ENCODE measurements at places on chromosomes 7 and 10.
A peak's percentile ranks its signal among the peaks of the same experiment; 100 is the strongest.

GRCh38 chr10:129541200-129541599 is 74.2 kb downstream of the MGMT start:
- no peak for DNase-seq

GRCh38 chr7:159070431-159071148 is 74.1 kb downstream of the VIPR2 start:
- DNase-seq: peak; percentile 7

- no peak for DNase-seq
Observed at GRCh38 chr10:110409488-110409887, 88.2 kb upstream of the DUSP5 start.

GRCh38 chr10:76918106-76918505 is 719.5 kb downstream of the KCNMA1 start:
- peak; percentile 12 for DNase-seq

DNA sequence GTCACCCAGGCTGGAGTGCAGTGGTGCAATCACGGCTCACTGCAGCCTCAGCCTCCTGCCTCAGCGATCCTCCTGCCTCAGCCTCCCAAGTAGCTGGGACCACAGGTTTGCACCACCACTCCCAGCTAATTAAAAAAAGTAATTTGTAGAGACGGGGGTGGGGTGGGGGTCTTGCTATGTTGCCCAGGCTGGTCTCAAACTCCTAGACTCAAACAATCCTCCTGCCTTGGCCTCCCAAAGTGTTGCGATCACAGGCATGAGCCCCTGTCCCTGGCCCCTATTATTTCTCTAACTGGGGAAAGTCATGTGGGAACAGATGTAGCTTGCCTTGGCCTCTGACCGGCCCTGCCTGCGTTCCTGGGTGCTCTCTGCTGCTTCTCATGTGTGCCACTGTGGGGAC is 178.7 kb downstream of the RNF216 start:
- DNase-seq: no peak

GRCh38 chr7:158710651-158711102 is 6.1 kb upstream of the NCAPG2 start:
- DNase-seq: peak; percentile 31

- DNase-seq: peak; percentile 81
Observed at GRCh38 chr7:80740778-80741545, 102.5 kb downstream of the CD36 start.

- DNase-seq: peak; percentile 84
Observed at GRCh38 chr7:17663061-17663675, 277.1 kb downstream of the SNX13 start.

DNA sequence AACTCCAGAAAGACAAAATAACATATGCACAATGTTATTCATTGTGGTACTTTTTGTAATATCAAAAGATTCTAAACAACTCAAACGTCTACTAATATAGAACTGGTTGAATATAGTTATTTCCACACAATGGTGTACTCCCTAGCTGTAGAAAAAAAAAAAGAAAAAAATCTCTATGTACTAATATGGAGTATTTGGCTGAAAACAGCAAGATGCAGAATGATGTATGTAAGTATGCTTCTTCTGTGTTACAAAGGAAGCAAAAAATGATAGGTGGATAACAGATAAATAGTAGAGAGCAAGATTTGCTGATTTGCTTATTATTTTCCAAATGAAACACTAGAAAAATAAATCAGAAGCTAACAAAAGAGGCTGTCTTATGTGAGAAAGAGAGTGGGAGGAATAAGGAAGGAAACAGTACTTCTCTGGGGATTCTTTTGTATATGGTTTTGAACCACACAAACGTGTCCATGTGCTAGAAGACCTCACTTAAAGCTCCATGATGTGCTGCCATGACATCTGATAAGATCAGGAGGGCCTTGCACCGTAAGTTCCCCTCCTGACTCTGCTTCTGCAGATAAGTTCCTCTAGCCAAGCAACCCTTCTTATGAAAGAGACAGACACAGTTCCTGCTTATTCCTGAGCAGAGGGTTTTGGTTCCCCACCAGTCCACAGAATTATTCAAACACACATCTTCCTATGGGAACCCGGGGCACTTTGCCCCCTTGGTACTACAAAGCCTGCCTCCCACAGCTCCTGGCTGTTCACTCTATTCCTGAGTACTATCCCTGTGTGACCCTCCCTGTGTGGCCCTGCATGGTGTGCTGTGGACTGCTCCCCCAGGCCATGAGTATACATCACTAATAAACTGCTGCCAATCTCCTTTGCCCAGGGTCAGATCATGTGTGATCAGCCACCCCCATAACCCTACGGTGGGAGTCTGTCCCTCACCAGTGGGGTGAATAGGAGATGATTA is 159.1 kb downstream of the CCDC71L start:
- DNase-seq: no peak

- no peak for DNase-seq
Observed at GRCh38 chr7:64637521-64638445, 28.1 kb upstream of the ZNF107 start.

DNA sequence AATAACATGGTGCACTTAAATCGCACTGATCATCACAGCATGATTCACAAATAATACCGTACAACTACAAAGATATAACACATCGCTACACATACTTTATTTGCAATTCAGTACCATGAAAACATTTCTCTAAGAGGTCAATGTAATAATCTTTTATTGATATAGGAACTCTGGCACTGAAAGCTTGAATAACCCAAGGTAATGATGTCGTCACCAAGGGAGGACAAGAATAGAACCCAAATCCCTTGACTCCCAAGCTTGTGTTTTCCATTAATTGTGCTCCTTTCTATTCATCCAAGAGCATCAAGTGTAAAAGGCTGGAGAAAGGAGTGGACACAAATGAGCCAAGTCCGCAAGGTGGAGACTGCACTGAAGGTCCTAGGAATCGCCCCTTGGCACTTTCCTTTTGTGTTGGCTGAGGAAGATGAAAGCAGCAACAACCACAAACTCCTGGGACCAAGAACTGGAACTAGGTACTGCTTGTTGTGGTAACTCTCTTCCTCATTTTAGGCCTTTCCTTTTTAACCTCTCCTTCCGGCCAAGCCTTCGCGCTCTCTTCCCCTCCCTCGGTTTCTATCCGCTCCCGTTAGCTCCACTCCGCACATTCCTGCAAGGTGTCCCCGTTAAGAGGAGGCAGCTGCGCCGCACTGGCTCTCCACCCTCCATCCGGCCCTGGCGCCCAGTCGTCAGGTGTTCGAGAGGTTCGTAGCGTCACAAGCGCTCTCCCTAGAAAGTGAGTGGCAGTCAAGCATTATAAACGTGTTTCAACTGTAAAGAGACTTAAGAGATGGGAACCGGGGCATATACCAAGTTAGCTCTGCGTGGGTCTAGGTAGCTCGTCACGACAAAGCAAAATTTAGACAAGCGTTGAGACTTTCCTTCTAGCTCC is 1.0 kb upstream of the CBLL1 start:
- DNase-seq: no peak

- DNase-seq: no peak
Observed at GRCh38 chr10:127919418-127920271, 12.7 kb downstream of the PTPRE start.

GRCh38 chr10:124736491-124737136 is 7.6 kb downstream of the FAM53B start:
- no peak for DNase-seq

DNA sequence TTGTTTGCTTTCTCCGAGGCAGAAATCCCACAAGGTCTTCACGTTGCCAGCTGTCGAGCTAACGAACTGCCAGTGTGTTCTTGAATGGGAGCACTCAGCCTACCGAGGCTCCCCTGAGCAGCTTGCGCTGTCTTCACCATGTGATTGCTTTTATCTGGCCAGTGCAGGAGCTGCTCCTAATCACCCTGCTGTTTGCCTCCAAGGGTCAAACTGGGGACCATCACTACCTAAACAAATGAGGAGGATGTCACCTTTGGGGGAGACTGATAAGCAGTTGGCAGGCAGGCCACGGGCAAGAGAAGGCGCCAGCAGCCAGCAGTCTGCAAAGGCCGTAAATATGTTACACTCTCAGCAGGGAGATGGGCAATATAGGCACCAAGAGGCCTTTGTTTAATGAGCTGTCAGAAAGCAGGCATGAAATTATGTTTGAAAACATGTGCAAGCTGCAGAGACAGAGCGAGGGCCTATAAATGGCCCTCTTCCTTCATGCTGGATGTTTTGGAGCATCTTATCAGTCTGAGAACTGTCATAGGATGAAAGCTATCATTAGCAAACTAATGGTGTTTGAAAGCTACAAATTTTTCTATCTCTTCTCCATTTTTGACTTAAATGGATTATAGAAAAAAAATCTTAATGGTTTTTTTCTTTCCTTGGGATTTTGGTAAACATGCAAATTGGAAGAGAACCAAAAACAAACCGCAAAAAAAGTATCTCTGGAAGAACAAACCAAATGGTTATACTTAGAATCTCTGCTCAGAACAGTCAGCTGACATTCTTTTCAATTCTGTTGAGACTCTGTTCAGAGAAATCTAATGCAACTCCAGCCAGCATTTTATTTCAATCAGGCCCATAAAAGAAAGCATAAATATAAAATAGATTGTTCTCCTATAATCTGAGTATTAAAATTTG is 267.3 kb upstream of the NPVF start:
- DNase-seq: no peak

DNA sequence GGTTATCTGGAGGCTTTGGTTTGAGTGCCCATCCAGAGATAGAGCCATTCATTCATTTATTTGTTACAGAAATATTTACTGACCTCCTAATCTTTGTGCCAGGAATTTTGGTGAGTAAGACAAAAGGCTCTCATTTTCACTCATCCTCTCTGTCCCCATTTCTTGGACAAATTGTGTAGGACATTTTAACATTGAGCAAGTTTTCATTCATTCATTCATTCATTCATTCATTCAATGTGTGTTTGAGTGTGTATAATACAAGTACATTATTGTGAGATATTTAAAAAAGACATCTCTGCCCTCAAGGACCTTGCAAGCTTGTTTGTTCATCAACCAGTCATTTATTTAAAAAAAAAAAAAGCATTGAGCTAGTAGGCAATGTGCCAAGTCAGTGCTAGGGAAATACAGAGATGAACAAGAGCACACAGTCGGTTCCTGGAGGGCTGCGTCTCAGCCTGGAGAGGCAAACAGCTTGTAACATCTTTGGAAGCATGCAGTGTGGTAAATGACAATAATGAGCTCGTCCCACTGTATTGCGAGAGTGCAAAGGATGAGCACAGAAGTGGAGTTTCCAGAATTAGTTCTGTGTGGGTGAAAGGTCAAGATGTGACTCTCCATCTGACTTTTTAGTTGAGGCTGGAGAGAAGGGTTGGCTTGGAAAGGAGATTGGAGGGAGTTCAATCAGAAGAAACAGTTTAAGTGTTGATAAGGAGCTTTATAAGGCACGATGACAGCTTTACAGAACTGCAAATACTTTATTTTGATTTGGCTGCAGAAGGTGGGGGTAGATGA is 50.5 kb upstream of the HBP1 start:
- peak; percentile 31 for DNase-seq

DNA sequence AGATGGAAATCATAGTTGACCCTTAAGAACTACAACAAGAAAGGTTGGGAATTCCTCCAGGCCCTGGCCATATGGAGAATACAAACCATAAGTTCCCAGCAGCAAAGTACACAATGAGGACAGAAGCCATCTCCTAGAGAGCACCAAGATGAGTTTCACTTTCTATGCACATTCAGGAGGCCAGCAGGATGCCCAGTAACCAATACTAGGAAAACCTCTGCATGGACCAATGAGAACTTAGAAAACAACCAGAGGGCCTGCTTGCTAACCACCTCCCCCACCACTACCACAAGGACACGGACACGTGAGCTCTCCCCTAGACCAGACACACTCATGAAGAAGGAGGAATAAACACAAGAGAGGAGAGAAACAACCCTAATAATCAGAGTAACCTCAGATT is 56.3 kb downstream of the IFIT5 start:
- no peak for DNase-seq

DNA sequence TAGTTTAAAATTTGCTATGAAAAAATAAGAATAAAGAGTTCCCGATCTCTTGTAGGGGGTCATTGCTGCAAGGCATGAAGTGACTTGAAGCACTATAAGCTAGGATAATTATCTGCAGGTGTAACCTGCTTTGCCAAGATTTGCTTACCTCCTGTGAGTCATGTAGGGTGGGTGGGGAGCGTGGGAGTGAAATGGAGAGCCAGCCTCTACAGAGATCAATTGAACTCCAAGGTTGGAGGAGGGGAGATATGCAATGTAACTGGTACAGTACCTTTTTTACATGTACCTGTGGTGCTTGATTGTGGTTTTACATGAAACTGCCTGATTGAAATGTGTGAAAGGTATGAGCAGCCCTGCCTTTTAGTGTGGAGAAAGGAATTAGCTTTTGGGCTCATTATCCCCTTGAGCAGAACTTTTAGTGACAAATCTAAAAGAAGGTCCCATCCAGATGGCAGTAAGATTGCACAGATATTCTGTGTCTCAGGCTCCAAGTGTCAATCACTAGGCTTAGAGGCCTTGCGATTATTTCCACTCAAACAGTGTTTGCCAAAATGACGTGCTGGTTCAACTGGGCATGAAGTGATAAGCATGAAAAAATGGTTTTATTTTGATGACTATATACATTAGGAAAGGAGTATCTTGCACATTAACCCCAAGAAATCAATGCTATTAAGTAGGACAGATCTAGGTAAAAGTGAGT is 138.6 kb upstream of the GRB10 start:
- no peak for DNase-seq

DNA sequence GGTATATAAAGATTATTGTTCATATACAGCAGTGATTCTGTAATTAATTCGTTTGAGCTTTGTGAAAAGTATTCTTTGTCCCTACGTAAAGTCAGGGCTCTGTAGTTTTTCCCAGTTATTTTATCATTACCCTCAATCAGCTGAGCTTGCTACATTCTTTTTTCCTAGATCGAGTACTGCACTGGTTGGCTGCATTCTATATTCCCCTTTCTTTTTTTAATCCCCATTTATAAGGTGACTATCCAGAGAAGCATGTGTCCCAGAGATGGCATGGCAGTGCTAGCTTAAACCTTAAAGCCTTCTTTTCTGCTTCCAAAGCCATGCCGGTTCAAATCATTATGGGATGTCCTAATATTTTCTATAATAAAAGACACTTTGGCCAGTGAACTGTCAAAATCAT is 230.1 kb upstream of the CELF2 start:
- DNase-seq: no peak

DNA sequence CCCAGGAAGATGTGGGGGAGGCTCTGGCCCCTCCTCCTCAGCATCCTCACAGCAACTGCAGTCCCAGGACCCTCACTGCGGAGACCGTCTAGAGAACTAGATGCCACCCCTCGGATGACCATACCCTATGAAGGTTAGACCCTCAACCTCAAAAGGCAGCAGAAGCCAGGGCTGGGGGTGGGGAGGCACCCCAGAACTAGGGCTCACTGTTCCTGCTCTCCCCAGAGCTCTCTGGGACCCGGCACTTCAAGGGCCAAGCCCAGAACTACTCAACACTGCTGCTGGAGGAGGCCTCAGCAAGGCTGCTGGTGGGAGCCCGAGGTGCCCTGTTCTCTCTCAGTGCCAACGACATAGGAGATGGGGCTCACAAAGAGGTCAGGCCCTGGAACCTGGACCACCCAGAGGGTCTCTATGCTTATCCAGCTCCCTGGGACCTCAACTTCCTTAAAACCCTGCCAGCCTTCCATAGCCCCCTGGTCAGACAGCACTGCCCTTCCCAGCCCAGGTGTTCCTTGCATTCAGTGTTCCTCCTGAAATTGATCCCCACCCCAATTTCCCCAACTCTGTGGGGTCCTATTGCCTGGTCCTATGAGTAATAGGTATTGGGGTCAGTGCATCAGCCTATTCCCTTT is 3.7 kb downstream of the SEMA4G start:
- DNase-seq: no peak

- DNase-seq: no peak
Observed at GRCh38 chr10:76035206-76036110, 604.0 kb downstream of the LRMDA start.

GRCh38 chr10:118566911-118567310 is 28.5 kb downstream of the PRLHR start:
- no peak for DNase-seq

Measured in fibroblast of skin of abdomen (primary cell).